ENCODE measurements at places on chromosomes 16 and 17.

DNA sequence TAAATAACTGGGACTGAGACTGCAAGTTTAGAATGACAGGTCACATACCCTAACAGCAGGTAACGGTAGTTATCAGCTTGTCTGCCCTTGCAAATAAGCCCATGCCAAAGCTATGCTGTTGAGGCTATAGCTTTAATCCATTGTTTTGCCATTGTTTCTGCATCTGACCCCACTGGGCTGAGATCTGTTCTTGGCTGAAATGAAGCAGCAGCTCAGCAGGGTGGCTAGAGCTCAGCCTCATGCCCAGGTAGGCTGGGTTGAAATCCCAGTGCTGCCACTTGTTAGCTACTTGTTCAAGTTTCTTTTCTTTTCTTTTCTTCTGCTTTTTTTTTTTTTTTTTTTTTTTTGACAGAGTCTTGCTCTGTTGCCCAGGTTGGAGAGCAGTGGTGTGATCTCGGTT is 40.1 kb downstream of the NKD1 start:
- DNase-seq, result no peak

- no peak for DNase-seq
Measured at GRCh38 chr17:29048440-29049368, 5.8 kb downstream of the PIPOX start.

GRCh38 chr17:5446786-5447185 is 7.8 kb upstream of the C1QBP start:
- no peak for DNase-seq

DNA sequence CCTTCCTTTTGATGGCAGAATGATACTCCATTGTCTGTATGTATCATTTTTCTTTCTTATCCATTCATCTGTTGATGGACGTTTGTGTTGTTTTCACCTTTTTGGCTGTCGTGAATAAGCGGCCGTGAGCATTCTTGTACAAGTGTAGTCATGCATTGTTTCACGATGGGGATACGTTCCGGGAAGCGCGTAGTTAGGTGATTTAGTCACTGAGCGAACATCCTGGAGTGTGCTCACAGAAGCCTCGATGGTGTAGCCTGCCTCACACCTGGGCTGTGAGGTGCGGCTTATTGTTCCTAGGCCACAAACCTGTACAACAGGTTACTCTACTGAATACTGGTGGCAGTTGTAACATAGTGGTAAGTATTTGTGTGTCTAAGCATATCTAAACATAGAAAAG is 136.5 kb downstream of the CMIP start:
- no peak for DNase-seq

- no peak for DNase-seq
Measured at GRCh38 chr16:79008869-79009179, 591.7 kb downstream of the MAF start.

DNA sequence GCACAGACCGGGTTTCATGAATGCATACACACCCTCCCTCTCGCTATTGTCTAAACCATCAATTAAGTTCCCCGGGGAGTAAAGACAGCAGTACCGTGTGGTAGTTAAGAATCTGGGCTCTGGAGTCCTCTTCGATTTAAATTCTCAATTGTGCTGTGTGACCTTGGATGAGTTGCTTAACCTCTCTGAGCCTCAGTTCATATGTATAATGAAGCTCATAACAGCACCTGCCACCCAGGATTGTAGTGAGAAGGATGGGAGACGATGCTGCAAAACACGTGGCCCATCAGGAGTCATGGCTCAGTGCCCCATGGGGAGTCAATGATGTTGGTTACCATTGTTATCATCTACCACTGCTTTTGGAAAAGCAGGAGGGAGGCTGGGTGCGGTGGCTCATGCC is 34.5 kb upstream of the KDM8 start:
- DNase-seq, result no peak

DNA sequence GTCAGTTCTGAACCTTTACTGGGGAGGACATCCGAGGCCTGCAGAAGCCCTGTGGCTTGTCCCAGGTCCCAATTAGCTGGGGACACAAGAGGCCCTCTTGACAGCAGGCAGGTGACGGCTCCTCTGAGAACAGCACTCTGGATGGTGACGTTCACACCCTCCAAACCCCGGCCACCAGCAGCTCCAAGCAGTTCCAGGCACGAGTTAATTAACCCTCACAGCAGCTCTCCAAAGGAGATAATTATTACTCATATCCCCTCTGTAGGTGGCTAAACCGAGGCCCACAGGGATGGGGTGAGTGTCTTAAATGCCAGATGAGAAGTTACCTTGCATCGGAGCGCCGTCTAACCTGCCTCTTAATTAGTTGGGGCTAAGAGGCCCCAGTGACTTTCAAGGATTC is 168.9 kb upstream of the CIBAR2 start:
- no peak for DNase-seq

DNA sequence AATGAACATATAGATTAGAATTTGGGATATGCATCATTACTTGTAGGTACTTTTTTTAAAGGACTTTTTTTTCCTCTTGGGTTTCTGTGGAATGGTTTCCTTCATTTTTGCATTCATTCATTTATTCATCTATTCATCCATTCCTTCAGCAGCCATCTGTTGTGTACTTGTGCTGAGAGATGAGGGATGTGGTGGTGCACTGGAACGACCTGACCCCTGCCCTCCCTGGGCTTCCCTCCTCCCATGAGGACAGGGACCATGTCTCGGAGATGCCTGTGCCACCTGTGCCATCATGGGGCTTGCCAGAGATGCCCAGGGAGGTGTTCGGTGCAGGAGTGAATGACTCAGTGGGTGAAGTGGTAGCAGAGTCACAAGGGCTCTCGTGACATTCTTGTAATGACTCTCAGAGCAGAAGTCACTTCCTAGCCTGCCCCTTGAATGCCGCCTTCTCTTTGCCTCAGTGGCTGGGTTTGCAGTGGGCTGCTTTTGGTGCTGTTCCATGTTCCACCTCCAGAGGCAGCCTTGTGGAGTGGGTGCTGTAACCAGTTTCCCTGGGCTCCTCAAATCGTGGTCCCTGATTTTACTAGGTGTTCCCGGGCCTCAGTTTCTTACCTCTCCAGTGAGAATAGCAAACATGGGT is 43.9 kb downstream of the CLEC16A start:
- DNase-seq, result no peak

- DNase-seq, result no peak
Measured at GRCh38 chr16:80989801-80990200, 16.9 kb downstream of the CMC2 start.

DNA sequence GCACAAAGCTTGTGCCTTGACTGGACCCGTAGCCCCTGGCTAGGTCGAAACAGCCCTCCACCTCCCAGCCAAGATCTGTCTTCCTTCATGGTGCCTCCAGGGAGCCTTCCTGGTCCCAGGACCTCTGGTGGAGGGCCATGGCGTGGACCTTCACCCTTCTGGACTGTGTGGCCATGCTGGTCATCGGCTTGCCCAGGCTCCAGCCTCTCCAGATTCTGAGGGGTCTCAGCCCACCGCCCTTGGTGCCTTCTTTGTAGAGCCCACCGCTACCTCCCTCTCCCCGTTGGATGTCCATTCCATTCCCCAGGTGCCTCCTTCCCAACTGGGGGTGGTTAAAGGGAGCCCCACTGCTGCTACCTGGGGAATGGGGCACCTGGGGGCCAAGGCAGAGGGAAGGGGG is 3.5 kb downstream of the CTRL start:
- no peak for DNase-seq

- no peak for DNase-seq
Measured at GRCh38 chr16:50173316-50173715, 20.2 kb downstream of the TENT4B start.

DNA sequence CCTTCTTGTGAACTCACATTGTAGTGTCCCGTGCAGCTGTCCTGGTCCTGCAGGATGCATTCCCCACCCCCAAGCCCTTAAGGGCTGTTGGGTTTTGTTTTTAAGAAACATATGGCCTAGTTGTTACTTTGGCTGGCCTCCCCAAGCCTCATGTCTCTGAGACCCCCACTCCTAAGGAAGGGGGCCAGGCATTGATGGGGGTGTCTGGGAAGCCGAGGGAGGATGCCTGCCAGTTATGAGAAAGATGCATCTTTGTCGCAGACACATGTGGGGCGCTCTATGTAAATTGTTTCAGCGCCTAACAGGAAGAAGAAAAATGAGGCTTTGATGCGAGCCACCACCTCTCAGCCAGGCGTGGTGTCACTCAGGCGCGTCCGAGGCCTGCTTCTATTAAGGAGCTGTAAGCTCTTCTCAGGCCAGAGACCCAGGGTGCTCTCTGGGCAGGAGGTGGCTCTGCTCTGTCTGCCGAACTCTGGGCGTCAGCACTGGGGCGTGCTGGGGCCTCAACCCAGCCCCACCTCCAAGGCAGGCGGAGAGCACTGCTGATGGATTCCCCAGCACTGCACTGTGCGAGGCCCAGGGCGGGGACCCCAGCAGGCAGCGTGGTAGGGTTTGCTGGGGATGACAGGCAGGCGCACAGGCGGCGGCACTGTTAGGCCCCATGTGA is 70.6 kb downstream of the SREBF1 start:
- DNase-seq, result no peak

GRCh38 chr17:56830726-56831368 is 2.9 kb downstream of the C17orf67 start:
- DNase-seq, result no peak

DNA sequence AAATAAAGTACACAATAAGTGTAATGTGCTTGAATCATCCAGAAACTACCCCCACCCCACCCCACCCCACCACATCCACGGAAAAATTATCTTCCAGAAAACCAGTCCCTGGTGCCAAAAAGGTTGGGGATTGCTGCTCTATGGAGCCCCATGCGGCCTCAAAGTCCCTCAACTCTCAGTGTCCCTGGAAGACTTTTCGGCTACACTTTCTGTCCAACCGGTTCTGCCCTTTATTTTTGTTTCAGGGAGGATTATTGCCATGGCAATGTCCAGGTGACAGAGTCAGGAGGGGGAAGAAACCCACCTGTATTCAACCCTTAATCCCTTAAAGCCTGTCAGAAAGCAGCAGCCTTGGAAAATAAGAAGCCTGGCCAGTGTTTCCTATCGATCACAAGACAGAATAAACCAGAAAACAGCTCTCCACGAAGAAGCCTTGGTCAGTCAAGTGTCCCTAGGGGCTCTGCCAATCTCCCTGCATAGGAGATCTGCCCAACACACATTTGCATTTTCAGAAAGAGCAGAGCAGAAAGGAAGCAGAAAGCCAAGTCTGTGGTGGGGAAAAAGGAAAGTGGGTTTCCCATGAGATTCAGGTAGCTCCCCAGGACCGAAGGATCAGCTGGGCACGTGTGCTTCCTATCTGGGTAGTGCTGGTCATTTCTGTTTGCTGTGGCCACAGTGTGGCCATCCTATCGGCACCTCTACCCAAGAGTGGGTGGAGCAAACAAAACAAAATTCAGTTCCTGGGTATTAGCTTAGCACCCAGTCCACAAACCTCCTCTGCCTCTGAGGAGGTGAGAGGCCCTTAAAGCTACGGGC is 342.7 kb downstream of the SOX9 start:
- no peak for DNase-seq

- DNase-seq, result no peak
Measured at GRCh38 chr16:64919141-64919540, 202.7 kb downstream of the CDH11 start.

- no peak for DNase-seq
Measured at GRCh38 chr17:78475211-78475610, 96.8 kb downstream of the PGS1 start.

DNA sequence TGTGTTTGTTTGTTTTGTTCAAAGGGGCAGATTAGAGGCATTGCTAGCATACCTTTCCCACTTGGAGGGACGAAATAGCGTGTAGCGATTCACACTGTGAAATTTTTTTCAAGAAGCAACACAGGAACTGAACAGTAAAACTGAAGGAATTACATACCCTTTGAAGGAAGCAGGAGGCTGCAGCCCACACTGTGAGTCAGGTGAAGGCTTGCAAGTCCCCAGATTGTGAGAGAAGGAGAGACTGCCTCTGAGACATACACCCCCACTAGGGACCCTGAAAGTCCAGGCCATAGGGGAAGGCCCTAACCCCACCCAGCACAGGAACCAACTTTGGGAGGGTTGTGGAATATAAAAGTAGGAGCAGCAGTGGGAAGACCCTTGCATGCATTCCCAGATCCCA is 69.6 kb upstream of the HS3ST3A1 start:
- no peak for DNase-seq

GRCh38 chr16:22912654-22913053 is 98.7 kb downstream of the HS3ST2 start:
- no peak for DNase-seq

DNA sequence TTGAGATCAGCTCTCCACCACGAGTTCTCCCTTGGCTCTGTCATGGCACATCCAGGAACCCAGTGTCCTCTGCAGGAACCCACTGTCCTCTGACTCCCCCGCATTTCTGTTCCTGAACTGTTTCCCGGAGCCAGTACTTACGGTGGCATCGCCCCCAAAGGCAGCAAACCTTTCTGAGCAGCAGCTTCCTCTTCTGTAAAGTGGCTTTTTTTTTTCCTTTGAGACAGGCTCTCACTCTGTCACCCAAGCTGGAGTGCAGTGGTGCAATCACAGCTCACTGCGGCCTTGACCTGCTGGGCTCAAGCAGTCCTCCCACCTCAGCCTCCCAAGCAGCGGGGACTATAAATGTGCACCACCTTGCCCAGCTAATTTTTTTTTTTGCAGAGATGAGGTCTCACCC is 32.2 kb downstream of the NAGPA start:
- no peak for DNase-seq

GRCh38 chr16:21150375-21151001 is at the start of gene DNAH3:
Gene DNAH3 (minus strand): TSS chr16:21150846. CDS start chr16:21150319, 527 bp downstream.
- no peak for DNase-seq

GRCh38 chr17:52979921-52980320 is 821.4 kb upstream of the CA10 start:
- no peak for DNase-seq

- no peak for DNase-seq
Measured at GRCh38 chr17:57264776-57265175, 8.5 kb downstream of the MSI2 start.

GRCh38 chr17:1078831-1079561 is 82.1 kb downstream of the TIMM22 start:
- no peak for DNase-seq

DNA sequence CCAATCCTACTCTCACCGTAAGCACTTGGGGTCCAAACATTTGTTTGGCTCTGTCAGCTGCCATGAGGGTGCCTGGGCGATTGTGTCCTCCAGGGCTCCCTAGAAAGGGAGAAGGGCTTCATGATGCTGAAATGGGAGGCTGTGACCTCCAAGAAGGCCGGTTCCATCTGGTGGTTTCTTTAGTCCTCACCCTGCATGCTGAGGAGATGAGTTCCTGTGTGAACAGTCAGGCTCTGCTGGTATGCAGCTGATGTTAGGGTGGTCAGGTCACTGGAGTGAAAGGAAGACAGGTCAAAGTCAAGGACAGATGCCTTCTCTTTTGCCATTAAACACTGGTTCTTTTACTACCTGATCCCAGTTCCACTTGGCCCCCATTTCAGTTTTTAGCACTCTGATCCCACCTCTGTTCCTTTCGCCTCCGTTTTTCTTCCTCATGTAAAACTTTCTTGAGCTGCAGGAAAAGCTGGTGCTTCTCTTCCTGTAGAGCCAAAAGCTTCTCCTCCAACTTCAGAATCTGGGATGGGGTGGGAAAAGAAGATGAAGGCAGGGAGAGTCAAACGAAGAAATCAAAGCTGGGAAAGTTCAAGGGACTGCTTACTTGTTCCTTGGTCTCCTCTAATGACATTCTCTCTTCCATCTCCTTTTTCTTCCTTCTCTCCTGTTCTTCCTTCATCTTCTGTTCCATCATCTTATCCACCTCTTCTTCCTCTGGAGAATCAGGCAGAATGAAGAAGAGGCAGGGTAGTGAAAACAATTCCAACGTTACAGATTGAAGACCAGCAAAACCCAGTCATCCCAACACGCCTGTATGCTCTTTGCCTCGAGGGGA is 1.1 kb downstream of the GPS2 start:
- DNase-seq, result no peak

GRCh38 chr17:1037238-1037879 is 40.4 kb downstream of the TIMM22 start:
- no peak for DNase-seq
